Activated naive CD4-positive, alpha-beta T cell treated with Interleukin-2 at 50 U/mL for 16 hours (primary cell): ENCODE measurements at places on chromosomes 7 and 10.

GRCh38 chr10:69769395-69769992 is 32.2 kb upstream of the COL13A1 start:
- DNase-seq, result no peak

DNA sequence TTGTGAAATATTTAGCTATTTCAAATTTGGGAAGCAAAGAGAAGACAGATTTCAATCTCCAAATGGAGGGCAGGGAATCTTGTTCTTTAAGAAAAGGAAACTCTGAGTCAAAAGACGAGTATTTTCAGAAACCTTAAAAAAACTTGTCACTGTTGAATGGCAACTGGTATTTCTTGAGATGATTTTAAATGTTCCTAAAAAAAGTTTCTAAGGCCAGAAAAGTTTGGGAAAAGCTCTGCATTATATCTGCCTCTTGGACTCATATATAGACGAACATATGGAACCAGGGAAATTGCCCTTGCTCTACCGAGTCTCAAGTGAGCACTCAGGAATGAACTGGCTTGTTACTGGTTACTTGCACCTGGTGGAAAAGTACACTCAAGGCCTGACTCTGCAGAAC is 69.5 kb downstream of the ADAM22 start:
- DNase-seq, result no peak

DNA sequence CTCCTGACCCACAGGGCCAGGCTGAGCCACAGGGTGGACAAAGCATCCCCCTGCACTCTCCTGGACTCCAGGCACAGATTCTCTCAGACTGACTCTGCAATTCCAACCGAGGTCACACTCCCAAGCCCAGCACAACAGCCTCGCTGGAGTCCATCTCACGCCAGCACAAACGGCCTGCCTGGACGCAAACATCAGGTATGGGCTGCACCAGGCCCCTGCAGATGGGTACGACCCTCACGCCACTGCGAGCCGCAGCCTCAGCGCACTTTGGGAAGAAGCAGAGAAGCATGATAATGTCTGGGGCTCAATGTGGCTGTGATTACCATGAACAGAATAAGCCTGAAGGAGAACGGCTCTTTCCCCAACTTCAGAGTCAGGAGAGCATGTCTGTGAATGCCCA is 66.4 kb upstream of the CFAP46 start:
- DNase-seq, result no peak

- no peak for DNase-seq
Measured at GRCh38 chr7:79610748-79611304, 157.4 kb upstream of the MAGI2 start.

DNA sequence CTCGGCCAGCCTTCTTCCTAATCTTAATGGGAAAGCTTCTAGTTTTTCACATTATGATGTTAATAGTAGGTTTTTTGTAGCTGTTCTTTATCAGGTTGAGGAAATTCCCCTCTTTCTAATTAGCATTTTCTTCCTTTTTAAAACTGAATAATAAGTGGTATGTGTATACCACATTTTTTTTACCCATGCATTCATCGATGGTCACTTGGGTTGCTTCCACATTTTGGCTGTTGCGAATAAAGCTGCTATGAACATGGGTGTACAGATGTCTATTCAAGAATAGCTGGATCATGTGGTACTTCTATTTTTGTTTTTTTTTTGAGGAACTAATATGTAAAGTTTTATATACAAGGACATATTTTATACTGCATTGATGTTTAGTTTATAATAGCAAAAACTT is 44.3 kb downstream of the NRF1 start:
- no peak for DNase-seq
